GF-D8 (cell line): ENCODE measurements at places on chromosomes 5 and 9.

DNA sequence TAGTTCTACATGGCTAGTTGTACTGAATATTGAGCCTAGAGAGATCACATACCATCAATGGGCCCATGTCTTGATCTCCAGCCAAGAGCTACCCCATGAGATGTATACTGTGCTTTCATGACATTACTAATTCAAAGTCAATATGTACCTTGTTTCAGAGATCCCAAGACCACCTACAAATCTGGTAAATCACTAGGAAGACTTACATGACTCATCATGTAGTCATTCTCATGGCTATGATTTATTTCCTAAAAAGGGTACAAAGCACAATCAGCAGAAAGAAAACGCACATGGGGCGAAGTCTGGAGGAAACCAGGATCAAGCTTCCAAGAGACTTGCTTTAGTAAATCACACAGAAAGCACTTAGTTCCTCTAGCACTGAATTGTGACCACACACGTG is 103.0 kb downstream of the PCSK5 start:
- DNase-seq = no peak

GRCh38 chr9:70043689-70044489 is at the start of gene MAMDC2:
Gene MAMDC2 (plus strand): TSS chr9:70043848. CDS start chr9:70044198, 350 bp downstream.
- DNase-seq = no peak

GRCh38 chr5:38678076-38678475 is 121.6 kb upstream of the LIFR start:
- DNase-seq = no peak

DNA sequence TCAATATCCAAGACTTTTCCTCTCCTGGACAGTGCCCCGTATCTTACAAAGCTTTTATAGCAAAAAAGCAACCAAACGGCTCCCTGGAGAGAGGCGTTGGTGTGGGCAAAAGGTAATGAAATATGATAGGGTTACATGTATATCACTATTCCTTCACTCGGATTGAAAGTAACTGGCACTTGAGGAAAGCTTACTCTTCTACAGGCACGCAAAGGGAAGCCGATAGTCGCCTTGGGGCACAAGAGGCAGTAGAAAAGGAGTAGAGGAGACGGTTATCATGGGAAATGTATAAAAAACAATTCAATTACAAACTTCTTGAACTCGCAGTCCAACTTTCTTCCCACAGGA is 1.1 kb downstream of the DIAPH1 start:
- no peak for DNase-seq

DNA sequence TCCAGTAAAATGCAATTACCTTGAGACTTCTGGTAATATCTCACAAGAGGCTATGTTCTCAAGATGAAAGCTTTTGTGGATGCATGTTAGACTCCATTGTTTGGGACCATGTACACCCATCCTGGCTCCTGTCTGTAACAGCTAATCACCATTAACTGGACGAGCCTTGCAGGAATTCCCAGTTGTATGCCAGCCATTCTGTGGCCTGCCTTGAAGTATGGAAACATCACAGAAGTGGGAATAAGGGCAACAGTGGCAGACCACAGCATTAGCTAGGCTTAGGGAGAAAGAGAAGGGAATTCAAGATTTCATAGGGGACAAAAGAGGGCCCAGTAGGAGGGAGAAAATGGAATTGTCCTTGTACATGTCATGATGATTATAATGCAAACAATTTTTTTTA is 79.0 kb downstream of the RORB start:
- DNase-seq = no peak

GRCh38 chr9:2802494-2802921 is 41.4 kb downstream of the PUM3 start:
- no peak for DNase-seq

DNA sequence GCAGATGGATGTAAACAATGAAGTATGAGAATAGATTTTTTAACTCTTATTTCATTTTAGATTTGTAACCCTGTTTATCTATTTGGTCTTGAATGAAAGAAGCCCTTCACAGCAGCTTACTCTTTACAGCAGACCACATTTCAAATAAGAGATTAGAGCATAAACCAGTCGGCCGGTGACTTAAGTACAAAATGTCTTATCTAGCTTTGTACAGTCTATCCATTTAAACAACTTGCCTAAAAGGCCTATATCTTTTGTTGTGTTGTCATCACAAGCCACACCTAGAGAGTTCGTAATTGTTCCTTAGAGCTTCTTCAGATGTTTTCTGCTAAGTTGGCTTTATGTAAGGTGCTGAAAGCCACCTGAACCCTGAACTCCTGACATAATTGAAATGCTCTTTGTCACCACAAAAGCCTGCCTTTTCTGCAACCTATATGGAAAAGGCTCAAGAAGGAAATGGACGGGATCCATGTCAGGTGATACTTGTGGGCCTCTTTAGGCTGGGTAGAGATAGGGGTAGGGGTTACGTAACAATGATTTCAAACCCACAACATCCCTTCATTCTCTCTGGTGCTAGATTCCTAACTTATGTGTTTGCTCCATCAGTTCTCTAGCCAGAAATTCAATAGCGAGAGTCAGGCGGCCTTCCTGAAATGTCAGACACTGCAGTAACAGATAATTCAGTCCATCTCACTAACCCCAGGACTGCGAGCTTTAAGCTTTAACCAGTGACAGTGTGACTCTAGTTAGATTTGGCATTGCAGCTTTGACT is 162.5 kb downstream of the CD180 start:
- DNase-seq = no peak

DNA sequence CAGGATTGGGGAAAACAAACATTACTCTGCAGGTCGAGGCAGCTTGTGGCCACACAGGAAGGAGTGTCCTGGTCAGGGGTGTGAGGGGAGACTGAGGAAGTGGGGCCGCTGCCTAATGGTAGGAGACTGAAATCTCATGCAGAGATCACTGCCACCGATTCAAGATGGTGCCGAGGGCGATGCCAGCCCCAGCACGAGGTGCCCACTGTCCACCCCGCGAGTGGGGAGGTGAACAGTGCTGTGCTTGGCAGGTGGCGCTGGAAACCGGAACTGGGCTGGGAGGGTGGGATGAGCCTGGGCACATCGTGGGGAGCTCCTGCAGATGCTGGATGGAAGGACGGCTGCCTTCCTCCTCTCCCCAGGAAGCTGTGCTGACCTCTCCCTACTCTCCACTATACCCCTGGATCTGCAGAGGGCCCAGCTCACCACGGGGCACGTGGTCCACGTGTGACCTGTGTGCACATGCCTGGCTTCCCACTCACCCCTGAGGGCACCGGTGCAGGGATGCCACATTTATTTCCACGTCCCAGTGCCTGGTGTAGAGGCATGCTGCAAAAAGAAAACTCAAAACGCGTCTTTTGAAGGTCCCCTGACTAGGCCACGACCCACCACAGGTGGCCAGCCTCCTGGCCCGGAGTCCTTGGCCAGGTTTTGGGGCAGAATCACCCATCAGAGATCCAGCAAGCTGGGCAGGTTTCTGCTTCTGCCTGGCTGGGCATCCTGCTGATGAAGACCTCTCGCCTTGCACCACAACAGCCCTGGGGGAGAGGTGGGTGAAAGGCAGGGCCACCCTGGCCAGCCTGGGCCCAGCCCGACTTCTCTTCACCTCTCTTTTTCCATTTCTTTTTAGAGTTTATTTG is 71.7 kb upstream of the FCN1 start:
- DNase-seq = no peak
